ENCODE measurements at places on chromosomes 2 and 18. TPM values are rescaled to one million over a fixed set of nuclear protein-coding genes. Genes with fewer than 3 reads are reported as not detected.

- no peak overlapping the region for H3K4me3 ChIP-seq
- H3K36me3 ChIP-seq: no peaks in the 10 kb centered on the region
- H3K27me3 ChIP-seq: no peaks in the 10 kb centered on the region
- no peak overlapping the region for H3K27ac ChIP-seq
- no peak for DNase-seq
Measured at GRCh38 chr18:28372186-28372585, 195.3 kb upstream of the CDH2 start.

DNA sequence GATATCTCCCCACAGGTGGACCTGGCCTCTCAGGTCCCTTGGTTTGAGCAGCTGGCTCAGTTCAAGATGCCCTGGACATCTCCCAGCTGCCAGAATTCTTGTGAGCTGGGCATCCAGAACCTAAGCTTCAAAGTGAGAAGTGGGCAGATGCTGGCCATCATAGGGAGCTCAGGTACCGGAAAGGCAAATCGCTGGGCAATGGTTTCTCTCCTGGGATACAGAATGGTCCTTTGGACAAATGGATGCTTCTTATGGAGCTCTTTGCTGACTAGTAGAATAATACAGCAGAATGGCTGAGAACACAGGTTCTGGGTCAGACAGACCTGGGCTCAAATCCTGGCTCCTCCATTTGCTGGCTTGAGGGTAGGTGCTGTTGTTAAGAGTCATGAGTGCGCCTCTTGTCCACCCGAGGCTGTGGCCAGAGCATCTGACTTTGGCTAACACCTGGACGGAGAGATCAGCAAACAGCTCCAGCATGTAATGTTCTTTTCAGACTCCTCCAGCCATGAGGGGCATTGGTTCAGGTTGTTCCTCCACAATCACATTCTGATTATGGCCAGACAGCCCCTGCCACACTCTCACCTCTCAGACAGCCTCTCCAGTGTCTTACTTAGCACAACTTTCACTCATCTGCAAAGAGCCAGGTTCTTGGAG lies 7.5 kb downstream of the ABCG8 start:
- no peaks in the 10 kb centered on the region for H3K36me3 ChIP-seq
- H3K27me3 ChIP-seq: no peaks in the 10 kb centered on the region
- no peak overlapping the region for H3K27ac ChIP-seq
- no peak overlapping the region for H3K4me3 ChIP-seq
- peak; percentile 32 for DNase-seq

GRCh38 chr18:2900684-2901422 lies 54.0 kb downstream of the EMILIN2 start:
- H3K27ac ChIP-seq: peak overlapping the region; percentile 27
- no peak overlapping the region for H3K4me3 ChIP-seq
- H3K36me3 ChIP-seq: no peaks in the 10 kb centered on the region
- H3K4me1 ChIP-seq: peaks cover 45% of the 10 kb centered on the region

DNA sequence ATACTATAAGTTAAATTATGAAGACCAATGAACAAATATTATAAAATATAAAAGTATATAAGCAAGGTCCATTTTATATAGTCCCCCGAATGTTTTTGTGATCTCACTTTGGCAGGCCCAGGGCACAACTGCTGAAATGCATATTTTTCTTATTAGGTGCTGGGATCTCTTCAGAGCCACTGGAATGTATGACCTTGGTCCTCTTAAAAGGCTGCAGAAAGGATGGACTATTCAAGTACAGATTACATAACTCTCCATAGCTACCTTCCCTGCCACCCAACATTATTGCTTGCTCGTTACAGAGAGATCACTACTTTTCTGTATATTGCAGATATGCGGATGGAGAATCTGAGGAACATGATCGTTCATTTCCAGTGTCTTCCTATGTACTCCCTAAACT lies 925.6 kb upstream of the CELF4 start:
- H3K4me3 ChIP-seq: no peak overlapping the region
- no peaks in the 10 kb centered on the region for H3K4me1 ChIP-seq
- no peak for DNase-seq
- H3K36me3 ChIP-seq: no peaks in the 10 kb centered on the region
- no peaks in the 10 kb centered on the region for H3K27me3 ChIP-seq
- no peak overlapping the region for H3K27ac ChIP-seq

GPR45 gene
- not detected for total RNA-seq

ACYP2 gene
- 48.1 TPM for total RNA-seq

MOCOS gene
- 0.51 TPM for total RNA-seq

SERPINB10 gene
- 0.47 TPM for total RNA-seq

DNA sequence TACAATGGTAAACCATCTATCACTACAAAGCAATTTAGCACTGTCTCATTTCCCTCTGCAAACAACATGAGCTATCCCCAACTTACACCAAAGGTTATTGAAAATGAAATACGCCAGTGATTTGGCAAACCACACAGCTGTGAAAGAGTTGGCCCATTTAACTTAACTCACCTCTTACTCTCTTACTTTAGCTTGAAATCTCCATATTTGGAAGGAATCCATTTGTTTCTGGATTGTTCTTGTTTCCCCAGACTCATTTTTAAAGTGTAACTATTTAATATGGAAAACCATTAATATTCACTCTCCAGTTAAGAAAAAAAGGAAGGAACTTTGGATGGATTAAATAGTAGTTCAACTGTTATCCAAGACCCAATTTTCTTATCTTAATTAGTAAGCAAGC lies 93.7 kb upstream of the TRIB2 start:
- H3K36me3 ChIP-seq: no peaks in the 10 kb centered on the region
- H3K4me3 ChIP-seq: no peak overlapping the region
- no peak overlapping the region for H3K27ac ChIP-seq
- no peaks in the 10 kb centered on the region for H3K27me3 ChIP-seq
- DNase-seq: no peak

HOXD1 gene
- total RNA-seq: not detected

ST6GAL2 gene
- 0.67 TPM for total RNA-seq

DNA sequence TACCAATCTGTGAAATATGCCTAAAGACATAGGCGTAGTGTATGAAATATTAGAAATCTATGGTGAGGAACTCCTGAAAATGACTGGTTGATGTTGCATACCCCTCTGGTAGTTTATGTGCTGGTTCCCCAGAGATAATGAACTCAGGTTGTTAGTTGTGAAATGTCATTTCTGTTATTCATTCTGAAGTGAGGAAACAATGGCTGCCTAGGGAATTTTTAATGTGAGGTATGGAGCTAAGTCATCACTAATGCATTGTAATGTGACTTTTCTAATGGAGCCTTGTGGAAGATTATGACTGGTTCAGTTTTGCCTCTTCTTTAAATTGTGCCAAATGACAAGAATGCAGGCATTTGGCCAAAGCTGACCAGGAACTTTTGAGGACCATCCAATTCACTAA lies 61.6 kb upstream of the RAB27B start:
- DNase-seq: no peak
- no peaks in the 10 kb centered on the region for H3K4me1 ChIP-seq
- H3K36me3 ChIP-seq: no peaks in the 10 kb centered on the region
- H3K27ac ChIP-seq: no peak overlapping the region

GRCh38 chr2:32464431-32464830 lies 107.6 kb downstream of the BIRC6 start:
- no peak for DNase-seq
- no peak overlapping the region for H3K4me3 ChIP-seq
- H3K36me3 ChIP-seq: peaks cover 44% of the 10 kb centered on the region
- no peak overlapping the region for H3K27ac ChIP-seq
- no peaks in the 10 kb centered on the region for H3K4me1 ChIP-seq

OR6B2 gene
- total RNA-seq: not detected

SCLY gene
- 6.5 TPM for total RNA-seq

- H3K36me3 ChIP-seq: peaks cover 31% of the 10 kb centered on the region
- DNase-seq: no peak
- H3K4me1 ChIP-seq: no peaks in the 10 kb centered on the region
Measured at GRCh38 chr2:203195331-203196036, 43.3 kb upstream of the CYP20A1 start.

CCDC178 gene
- total RNA-seq: not detected

DNA sequence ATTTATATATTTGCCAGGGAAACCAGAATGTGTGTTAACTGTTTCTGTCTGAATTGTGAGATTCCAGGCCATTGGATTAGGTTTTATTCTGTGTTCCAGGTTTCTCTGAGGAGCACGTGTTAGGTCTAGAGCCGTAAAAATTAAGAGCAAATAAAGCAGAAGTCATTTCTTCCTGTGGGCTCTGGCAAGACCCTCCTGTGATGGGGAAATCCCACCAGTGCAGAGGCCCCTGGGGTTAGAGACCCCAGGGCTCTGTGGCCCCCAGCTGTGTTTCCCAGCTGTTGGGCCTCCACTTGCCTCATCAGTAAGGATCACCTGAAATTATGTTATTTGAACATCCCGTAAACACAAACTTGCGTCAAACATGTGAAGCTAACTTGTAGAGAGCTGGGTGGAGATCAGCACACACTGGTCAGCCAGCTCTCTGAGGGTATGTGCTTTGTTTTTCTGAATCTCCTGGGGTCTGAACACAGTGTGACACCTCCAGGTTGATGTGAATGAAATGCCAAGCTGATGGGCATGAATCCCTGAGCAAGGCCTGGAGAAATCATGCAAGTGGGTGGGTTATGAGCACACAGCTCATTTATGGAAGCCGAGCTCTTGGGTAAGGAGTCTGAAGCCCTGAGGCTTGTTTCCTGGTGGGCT lies 50.3 kb downstream of the HK2 start:
- H3K4me3 ChIP-seq: no peak overlapping the region
- no peaks in the 10 kb centered on the region for H3K36me3 ChIP-seq
- H3K27me3 ChIP-seq: no peaks in the 10 kb centered on the region
- no peaks in the 10 kb centered on the region for H3K4me1 ChIP-seq
- peak; percentile 13 for DNase-seq
- H3K27ac ChIP-seq: no peak overlapping the region

DNA sequence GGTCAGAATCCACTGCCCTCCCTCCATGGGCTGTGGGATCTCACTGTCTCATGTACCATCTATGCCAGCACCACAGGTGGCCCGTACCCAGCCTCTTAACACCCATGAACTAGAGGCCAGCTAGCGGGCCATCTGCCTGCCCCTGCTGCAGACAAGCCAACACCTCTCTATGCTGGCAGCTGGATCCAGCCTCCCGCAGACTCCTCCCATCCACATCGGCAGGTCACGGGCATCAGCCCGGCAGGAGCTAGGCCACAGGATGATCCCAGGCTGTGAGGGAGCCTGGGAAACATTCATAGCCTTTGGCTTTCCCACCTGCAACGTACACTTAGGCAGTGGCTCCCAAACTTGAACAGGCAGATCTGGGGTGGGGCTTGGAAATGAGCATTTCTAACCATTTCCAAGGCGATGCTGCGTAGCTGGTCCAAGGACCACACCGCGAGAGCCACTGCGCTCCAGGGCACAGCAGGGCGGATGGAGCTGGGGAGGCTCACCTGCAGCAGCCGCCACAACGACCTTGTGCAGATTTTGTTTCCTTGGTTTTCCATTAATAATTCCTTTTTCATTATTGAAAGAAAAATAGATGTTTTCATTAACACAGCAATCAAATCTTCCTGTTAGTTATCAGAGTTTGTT lies 114.7 kb downstream of the KCNF1 start:
- H3K36me3 ChIP-seq: no peaks in the 10 kb centered on the region
- peak; percentile 49 for DNase-seq
- no peak overlapping the region for H3K27ac ChIP-seq
- no peaks in the 10 kb centered on the region for H3K27me3 ChIP-seq
- no peaks in the 10 kb centered on the region for H3K4me1 ChIP-seq
- no peak overlapping the region for H3K4me3 ChIP-seq

All from right atrium auricular region (tissue), 2 donors.